ENCODE measurements at places on chromosomes 7 and 10.

GRCh38 chr10:11975795-11976194 is 66.8 kb downstream of the UPF2 start:
- no peak for DNase-seq

DNA sequence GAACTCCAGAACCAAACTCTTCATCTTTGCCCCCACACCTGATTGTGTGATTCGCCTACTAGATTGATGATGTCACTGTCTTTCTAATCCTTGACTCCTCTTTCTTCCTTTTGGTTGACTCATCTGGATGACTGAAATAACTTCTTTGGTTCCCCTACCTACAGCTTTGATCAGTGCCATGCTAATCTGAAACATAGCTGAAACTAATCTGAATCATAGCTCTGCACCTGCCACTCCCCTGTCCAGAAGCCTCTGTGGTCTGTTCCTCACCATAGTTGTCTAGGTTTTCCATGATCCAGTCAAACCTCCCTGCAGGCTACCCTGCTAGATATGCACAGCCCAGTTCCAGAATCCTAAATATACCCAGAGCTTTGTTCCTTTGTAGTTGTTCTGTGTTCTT is 51.9 kb downstream of the ZNF365 start:
- DNase-seq = peak; percentile 48

- DNase-seq = no peak
Measured at GRCh38 chr10:84375011-84375410, 46.6 kb downstream of the CCSER2 start.

DNA sequence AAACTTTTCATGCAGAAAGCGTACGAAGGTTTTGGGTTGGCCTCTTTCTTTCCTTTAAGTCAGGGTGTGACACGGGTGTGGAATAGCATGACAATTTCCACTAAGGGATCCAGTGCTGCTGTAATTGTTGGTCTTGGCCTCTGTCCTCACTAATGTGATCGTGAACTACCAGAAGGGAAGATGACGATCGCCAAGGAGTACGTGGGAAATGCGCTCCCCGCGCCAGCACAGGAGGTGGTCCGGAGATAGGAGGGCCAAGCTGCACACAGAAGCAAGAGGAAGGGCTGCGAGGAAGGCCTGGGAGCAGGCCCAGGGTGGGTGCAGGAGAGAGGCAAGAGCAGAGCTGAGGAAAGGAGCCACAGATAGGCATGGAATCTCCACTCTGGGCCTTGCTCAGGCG is 79.7 kb upstream of the PODXL start:
- DNase-seq = no peak

GRCh38 chr7:84194484-84195271 is at the start of gene SEMA3A:
Gene SEMA3A (minus strand): TSS chr7:84194789. CDS start chr7:84194586, 203 bp downstream.
- peak; percentile 32 for DNase-seq

GRCh38 chr10:25578061-25578460 is 356.0 kb upstream of the MYO3A start:
- DNase-seq = no peak

GRCh38 chr10:124732931-124733570 is 11.1 kb downstream of the FAM53B start:
- DNase-seq = peak; percentile 84

- DNase-seq = no peak
Measured at GRCh38 chr7:108203537-108203936, 73.4 kb upstream of the LAMB4 start.

DNA sequence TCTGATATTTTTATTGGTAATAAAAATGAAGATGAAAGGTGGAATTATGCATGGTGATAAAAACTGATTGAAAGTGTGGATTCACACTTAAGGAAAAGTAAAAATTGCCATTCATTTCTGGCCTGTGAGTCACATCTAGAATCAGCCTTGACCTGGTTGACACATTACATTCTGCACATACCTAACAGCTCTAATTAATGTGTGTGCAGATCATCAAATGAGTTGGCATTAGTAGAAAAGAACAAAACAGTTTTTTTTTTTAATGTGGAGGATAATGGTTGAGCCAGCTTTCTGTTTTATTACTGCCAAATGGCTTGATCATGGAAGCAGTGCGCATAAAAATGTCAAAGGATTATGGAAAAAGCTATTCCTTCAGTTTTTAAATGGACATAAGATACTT is 142.6 kb upstream of the TMEM196 start:
- DNase-seq = no peak

- DNase-seq = no peak
Measured at GRCh38 chr7:120060281-120060680, 212.7 kb upstream of the KCND2 start.

Measured in activated T-cell treated with anti-CD3 and anti-CD28 coated beads, Interleukin-2, amount 50 U/mL, for 24 hours (primary cell).